ENCODE measurements at places on chromosomes 3 and 15. TPM values are rescaled to one million over a fixed set of nuclear protein-coding genes. Genes with fewer than 3 reads are reported as not detected.

- DNase-seq = no peak
These were observed 38.0 kb downstream of the TMEM41A start for GRCh38 chr3:185460719-185461350.

DNA sequence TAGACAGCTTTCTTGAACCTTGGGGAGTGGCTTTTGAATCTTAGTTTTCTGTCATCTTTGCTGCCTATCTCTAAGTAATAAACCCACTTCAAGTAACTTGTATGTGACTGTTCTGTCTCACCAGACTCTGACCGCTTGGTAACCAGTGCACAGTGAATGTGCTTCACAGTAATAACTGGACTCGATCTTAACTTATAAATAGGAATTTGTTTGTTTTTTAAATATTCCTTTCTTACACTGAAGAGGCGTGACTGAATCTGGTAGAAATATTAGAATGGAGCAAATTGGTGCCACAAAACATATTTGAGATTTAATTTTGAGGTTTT, 318.0 kb downstream of the GBE1 start:
- DNase-seq = no peak

GRCh38 chr15:61537337-61537736, 308.2 kb upstream of the RORA start:
- no peak for DNase-seq

Gene CIDEC
- not detected for total RNA-seq

GRCh38 chr15:90047956-90048575, 46.9 kb downstream of the ZNF710 start:
- DNase-seq = no peak

GRCh38 chr15:95287720-95288103, 1042.8 kb upstream of the NR2F2 start:
- DNase-seq = no peak

GRCh38 chr3:177521305-177521704, 324.0 kb upstream of the TBL1XR1 start:
- no peak for DNase-seq

DNA sequence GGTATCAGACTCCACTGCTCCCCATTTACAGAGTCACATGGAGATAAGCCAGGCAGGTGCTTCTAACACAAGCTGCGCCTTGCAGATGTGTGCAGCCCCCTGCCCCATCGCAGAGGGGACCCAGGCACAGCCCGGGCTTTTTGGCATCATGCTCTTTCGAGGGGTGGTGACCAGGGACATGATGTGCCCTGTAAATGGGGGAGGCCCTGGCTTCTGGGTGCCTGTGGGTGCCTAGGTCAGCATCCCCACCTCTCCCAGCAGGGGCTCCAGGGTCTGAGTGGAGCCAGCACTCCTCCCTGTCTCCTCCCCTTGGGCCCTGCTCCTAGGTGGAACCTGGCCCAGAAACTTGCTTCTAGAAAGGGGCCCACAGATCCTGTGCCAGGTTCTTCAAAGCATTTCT, 15.2 kb downstream of the TRPM1 start:
- DNase-seq = no peak

GRCh38 chr3:34881026-34881425, 758.3 kb upstream of the ARPP21 start:
- no peak for DNase-seq

DNA sequence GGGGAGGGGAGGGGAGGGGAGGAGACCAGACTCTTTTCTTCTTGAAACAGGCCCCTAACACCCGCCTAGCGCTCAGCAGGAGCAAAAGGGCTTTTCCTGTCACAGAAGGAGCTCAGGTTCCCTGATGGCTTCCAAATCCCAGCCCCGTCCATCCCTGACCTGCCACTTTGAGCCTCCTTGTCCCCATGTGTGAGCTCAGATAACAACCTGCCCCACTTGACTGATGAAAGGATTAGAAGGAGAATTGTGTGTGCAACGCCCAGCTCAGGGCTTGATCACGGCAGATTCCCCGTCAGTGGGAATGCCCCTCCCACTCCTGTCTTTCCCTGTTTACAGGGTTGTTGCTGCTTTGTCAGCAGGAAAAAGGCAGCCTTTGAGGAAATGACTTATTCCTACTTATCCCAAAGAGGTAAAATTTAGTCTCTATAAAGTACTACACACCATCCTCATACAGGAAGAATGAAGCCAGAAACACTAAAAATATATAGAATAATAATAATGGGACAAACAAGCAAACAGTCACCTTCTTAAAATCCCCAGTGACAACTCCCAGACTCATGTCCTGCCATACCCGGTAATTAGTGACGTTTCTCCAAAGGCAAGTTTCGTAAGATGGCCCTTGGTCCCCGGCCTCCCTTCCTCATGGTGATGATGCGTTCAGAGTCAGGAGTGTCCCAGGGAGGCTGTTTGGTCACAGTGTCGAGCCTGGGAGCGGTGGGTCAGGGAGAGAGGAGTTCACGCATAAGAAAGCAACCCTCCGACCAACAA, 6.1 kb upstream of the LRRC15 start:
- no peak for DNase-seq

DNA sequence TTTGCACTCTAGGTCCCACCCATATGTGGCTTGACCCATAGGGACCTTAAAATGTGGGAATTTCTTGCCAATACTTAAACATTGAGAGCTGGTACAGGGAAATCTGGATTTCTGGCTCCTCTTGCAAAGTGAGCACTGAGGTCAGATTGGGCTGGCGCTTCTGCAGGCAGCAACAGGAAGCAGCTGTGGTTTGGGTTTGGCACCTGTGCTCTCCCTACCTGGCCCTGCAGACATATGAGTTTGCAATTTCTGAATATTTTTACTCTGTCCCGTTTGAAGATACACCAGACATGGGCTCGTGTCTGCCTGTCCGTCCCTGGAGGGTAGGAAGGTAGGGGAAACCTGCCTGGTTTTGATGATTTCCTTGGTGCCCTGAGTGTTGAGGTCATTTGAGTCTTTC, 74.8 kb upstream of the SEC13 start:
- DNase-seq = no peak

Gene PIGZ
- total RNA-seq = 1.5 TPM

DNA sequence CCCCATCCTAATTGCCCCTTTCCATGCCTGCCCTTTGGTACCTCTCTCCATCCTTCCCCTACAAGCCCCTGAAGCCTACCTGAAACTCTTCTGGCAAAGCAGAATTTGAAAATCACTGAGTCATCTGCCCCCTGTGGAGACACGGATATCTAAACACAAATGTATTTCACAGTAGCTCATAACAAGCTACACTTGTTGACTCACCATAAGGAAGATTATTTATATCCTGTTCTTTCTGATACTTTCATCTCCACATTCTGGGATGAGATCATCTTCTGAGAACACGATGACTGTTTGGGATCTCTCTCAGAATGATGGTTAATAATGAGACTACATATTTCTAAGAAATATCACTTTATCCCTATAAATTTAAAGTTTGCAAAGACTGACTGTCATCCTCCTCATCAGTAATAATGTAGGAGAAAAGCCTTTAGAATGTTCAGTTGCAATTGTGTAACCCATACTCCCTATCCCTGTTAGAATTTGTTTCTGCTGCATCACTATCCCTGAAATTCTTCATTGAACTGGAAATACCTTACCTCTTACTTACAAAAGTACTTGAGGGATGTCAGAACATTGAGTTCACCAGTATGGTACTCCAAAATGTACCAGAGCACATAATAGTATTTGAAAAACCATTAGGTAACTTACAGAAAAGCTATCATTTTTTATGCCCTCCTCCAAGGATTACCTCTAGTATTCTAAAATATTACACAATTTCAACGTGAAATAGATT, 116.1 kb upstream of the IL12A start:
- no peak for DNase-seq

DNA sequence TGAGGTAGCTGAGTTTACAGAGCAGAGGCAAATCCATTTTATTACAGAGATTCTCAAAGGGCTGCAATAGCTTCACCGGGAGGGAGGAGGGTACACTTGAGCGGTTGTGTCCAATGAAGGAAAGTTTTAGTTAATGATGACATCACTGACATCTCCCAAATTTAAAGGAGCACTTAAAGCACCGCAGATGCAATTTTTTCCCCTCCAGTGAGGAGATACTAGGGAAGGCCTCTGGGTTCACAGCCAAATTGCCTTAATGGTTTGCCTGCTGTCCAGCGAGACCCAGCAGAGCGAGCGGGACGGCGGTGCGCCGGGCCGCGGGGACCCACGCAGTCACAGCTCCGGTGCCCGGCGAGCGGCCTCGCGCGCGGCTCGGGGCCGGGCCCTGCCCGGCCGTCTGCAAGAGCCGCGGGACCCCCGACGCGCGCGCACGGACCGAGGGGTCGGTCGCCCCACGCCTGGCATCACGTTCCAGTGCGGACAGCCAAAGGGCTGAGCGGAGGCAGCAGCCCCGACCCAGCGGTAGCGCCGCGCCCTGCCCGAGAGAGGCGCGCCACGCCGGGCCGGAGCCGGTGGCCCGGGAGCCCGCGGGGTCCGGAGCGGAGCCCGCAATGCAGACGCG, 160.5 kb upstream of the CHRNA7 start:
- DNase-seq = no peak

Gene TMC3
- not detected for total RNA-seq

Measured in T-helper 17 cell (primary cell).